ENCODE measurements at places on chromosomes 6 and 20.

DNA sequence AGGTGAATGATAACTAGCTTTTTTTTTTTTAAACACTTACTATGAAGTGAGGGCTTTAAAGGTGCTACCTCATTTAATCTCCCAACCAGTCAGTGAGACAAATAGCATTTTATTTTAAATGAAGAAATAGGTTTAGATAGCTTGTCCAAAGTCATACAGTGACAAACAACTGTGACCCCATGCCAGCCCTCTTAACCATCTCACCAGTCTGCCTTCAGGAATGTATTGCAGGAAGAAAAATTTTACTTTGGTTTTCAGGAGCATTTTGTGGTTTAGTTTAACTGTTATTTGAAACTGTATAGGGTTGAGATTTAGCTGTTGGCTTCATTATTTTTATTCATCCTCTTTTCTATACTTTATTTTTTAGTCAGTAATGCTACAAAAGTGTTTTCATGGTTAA lies 18.6 kb downstream of the DSE start:
- DNase-seq: no peak

DNA sequence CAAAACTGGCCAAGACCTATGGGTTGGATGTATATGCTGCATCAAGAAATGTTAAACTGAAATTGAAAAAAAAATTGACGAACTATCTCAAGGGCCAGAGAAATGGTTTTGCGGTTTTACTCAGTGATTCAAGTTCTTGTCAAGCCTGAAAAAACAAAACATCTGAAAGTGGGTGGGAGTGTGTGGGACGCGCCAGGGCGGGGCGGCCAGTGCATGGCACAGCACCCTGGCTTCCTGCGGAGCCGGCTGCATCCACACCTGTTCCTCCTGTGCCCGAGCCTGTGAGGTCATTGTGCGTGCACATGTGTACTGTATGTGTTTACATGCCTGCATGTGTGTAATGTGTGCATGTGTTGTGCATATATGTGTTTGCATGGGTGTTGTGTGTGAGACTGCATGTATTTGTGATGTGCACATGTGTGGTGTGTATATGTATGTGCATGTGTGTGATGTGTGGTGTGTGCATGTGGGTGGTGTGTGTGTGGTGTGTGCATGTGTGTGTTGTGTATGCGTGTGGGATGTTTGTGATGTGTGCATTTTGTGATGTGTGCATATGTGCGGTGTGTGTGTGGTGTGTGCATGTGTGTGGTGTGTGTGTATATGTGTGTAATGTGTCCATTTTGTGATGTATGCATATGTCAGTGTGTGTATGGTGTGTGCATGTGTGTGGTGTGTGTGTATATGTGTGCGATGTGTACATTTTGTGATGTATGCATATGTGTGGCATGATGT lies 59.8 kb downstream of the CDH4 start:
- no peak for DNase-seq

GRCh38 chr6:30356536-30356935 lies 11.6 kb downstream of the RPP21 start:
- DNase-seq: no peak

DNA sequence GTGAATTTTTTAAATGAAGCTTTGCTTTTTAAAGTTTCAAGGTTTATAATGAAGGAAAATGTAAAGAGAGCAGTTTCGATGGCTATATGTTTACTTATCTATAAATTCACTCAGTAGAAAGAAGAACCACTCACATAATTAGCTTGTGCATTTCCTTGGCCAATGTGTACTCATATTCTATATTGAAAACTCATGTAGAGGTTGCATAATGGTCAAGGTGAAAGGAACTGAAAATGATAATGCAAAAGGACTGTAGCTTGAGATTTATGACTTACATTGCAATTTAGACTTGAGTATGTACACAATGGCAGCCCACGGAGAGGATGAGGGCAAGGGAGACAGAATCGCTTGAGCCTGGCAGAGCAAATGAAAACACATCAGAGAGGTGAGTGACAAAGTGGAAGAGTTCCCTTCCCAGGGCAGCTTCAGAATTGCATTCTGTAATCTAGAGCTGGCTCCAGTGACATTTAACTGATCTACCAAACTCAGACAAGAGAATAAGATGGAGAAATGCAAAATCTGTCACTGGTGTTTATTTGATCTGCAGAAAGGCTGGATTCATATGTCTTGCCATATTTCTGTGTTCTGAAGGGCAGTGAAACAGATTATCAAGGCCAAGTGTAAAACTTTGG lies 191.8 kb downstream of the TMEM200A start:
- DNase-seq: no peak

GRCh38 chr6:122297010-122297409 lies 102.4 kb upstream of the HSF2 start:
- DNase-seq: no peak
